ENCODE measurements at places on chromosomes 7 and 10. TPM values are rescaled to one million over a fixed set of nuclear protein-coding genes. Genes with fewer than 3 reads are reported as not detected.

DNA sequence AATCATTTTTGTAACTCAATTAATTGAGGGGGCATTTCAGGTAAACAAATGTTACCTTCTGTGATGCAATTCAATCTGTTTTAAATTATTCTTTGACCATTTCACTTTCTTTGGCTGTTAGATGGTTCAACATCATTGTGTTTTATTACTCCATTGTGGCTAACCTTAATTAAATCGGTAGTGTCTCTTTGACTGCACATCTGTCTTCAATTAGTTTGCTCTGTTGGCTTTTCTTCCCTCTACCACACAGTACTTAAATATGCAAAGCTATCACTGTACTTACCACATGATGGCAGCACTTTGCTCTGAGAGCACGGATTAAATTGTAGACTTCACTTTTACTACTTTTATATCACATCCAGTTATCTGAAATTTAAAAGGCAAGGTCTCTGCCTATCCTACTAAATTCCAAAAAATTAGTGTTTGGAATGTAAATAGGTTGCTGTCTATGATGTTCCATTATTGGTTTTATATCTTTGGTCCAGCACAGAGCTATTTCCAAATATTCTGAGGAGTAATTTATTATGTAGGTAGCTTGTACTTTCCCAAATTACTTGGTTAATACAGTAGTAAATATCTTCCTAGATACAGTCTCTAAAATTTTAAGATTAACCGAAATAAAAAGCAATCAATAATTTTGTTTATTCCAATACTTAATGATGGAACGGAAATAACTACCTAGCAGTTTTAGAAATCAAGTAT, 352.0 kb downstream of the PCLO start:
- H3K4me1 ChIP-seq, result peaks cover 3% of the 10 kb centered on the region
- H3K27ac ChIP-seq, result no peak overlapping the region
- H3K27me3 ChIP-seq, result no peaks in the 10 kb centered on the region
- peak; percentile 80 for DNase-seq
- no peak overlapping the region for H3K4me3 ChIP-seq

DNA sequence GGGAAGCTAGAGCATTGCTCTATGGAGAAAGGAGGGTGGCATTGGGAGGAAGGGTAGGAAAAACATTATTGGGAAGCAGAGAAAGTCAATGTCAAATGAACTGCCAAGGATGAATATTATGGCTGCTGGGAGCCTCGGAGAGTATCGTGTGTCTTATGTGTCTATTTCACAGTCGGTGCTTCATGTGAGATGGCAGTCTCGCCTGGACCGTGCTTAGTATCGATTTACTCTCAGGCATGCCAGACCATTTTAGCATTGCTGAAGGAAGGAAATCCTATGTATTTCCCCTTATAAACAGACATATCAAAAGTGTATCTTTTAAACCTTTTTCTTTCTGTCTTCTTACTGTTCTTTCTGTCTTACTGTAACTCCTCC, 612.6 kb downstream of the AUTS2 start:
- H3K4me1 ChIP-seq, result peaks cover 13% of the 10 kb centered on the region
- no peaks in the 10 kb centered on the region for H3K36me3 ChIP-seq
- DNase-seq, result no peak
- H3K27me3 ChIP-seq, result no peaks in the 10 kb centered on the region
- no peak overlapping the region for H3K4me3 ChIP-seq

DNA sequence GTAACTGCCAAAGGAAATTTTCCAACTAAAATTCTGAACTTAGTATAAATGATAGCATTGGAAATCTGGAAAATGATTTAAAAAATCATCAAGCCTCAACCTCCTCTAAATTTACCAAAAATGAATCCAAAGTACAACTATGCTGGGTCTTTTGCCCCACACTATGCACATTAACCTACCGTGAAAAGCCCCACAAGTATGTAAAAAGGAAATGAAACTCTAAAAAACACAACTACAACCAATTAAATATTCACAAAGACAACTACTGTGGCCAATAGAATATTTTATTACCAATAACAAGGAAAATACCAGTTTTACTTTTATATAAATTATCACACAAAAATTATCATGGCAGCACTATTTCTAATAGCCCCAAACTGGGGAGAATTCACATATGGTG, 19.3 kb downstream of the EIF3A start:
- no peak overlapping the region for H3K27ac ChIP-seq
- H3K4me3 ChIP-seq, result no peak overlapping the region
- no peak for DNase-seq
- H3K36me3 ChIP-seq, result peaks cover 84% of the 10 kb centered on the region

Gene ENKUR
- 0.22 TPM for total RNA-seq

GRCh38 chr10:103429647-103430046, 22.5 kb downstream of the CALHM2 start:
- no peak for DNase-seq
- no peak overlapping the region for H3K4me3 ChIP-seq
- no peaks in the 10 kb centered on the region for H3K27me3 ChIP-seq
- peaks cover 65% of the 10 kb centered on the region for H3K36me3 ChIP-seq
- H3K4me1 ChIP-seq, result no peaks in the 10 kb centered on the region

Gene GNAI1
- total RNA-seq, result 32.9 TPM

- DNase-seq, result peak; percentile 79
- peak overlapping the region; percentile 83 for H3K27ac ChIP-seq
- H3K27me3 ChIP-seq, result no peaks in the 10 kb centered on the region
- H3K4me3 ChIP-seq, result no peak overlapping the region
These were observed 15.5 kb downstream of the CYTH3 start for GRCh38 chr7:6256677-6257535.
